ENCODE measurements at places on chromosomes 5 and 9.

- DNase-seq, result no peak
Observed at GRCh38 chr9:19484699-19485098, 75.9 kb downstream of the ACER2 start.

DNA sequence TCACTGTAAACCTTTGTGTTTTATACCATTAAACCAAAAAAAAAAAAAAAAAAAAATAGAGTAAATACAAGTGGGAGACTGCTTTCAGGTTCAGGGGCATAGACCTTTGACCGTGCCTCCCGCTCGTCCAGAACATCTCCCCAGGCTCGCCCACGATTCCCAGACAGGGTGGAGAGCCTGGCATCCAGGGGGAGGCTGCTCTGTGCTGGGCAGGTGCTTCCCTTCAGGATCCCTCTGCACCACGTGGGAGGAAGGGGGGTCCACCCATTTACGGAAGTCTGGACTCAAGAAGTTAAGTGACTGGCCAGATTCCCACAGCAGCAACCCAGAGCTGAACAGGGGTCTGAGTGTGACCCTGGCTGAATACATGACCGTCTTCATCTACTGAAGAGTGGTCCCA lies 125.4 kb upstream of the LMX1B start:
- no peak for DNase-seq

DNA sequence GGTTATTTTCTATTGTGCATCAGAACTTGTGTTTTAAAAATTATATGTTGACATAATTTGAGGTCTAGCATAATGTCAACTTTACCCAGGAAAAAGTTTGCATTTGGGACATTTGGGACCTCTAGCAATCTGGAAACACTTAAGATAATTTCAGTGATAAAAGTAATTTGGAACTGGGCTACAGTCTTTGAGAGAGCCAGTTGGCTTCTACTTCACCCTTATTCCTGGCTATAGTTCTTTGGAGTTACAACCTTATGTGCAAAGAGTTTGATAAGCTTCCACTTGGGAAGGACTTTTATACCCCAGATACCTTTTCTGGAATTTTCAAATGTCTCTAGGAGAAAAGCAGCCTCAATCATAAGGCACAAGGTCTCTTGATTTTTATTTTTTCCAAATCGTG lies 139.3 kb downstream of the ARRDC3 start:
- DNase-seq, result no peak

- DNase-seq, result no peak
Observed at GRCh38 chr5:106367281-106367680, 1303.5 kb downstream of the EFNA5 start.

DNA sequence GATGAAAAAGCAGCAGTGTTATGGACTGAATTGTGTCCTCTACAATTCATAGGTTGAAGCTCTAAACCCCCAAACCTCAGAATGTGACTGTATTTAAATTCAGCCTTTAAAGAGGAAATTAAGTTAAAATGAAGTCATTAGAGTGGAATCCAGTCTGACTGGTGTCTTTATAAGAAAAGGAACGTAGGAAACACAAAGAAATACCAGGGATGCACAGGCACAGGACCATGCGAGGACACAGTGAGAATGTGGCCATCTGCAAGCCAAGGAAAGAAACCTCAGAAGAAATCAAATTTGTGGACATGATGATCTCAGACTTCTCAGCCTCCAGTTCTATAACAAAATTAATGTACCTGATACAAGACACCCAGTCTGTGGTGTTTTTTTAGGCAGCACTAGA lies 971.2 kb upstream of the CDH9 start:
- DNase-seq, result no peak

DNA sequence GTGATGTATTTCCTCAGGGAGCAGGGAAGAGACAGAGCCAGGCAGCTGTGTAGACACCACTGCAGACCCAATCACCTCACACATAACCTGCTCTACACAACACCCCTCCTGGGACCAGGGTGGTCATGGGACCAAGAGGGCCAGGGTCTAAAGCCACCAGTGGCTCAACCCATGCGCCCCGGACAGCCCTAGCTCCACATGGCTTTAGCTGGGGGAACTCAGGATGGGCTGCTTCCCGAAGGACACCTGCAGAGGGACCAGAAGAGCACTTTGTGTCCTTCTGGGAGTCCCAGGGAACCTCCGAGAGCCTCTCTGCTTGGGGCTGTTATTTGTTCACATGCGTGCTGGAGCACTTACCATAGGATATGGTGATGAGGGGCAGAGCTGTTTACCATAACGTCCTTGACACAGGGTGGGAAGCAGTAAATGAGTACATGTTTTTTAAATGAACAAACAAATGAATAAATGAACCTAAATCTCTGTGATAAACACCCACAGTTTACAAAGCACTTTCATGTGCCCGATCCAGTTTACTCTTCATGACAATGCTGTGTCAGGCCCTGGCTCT lies 12.3 kb downstream of the SEPTIN8 start:
- DNase-seq, result no peak

GRCh38 chr9:27460226-27461023 lies 63.7 kb upstream of the IFNK start:
- no peak for DNase-seq

DNA sequence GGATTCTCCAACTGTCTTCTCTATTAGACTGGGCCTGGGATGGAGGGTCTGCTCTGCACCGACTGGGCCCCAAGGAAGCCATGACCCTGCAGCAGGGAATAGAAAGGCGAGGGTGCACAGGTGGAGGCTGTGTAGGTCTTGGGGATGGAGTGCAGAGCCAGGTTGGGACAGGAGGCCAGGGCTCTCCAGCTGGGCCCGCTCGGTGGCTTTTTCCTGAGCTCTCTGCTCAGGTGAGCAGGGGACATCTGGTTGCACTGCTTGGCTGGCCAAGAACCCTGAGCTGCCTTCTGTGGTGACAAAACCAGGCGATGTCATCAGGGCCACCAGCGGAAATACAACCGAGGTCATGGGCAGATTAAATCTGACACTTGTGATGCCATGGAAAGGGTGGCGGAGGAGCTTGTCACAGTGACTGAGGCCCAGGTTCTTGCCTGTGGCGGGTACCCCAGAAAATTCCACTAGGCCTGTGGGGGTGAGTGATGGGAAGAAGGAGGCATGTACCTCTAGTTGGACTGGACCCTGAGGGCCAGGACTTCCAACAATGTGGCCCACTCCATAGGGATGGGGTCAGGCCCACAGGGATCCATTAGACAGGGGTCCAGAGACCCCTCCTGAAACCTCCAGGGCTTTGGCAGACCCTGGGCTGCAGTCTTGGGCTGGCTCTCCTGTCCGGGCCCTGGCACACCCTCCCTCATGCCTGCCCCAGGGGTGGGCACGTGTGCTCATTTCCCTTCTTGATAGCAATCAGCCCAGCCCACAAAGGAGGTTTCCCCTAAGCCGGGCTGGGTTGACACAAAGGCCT lies 4.4 kb upstream of the IL3 start:
- DNase-seq, result no peak

- DNase-seq, result no peak
Observed at GRCh38 chr5:145658435-145658834, 176.7 kb downstream of the PRELID2 start.

DNA sequence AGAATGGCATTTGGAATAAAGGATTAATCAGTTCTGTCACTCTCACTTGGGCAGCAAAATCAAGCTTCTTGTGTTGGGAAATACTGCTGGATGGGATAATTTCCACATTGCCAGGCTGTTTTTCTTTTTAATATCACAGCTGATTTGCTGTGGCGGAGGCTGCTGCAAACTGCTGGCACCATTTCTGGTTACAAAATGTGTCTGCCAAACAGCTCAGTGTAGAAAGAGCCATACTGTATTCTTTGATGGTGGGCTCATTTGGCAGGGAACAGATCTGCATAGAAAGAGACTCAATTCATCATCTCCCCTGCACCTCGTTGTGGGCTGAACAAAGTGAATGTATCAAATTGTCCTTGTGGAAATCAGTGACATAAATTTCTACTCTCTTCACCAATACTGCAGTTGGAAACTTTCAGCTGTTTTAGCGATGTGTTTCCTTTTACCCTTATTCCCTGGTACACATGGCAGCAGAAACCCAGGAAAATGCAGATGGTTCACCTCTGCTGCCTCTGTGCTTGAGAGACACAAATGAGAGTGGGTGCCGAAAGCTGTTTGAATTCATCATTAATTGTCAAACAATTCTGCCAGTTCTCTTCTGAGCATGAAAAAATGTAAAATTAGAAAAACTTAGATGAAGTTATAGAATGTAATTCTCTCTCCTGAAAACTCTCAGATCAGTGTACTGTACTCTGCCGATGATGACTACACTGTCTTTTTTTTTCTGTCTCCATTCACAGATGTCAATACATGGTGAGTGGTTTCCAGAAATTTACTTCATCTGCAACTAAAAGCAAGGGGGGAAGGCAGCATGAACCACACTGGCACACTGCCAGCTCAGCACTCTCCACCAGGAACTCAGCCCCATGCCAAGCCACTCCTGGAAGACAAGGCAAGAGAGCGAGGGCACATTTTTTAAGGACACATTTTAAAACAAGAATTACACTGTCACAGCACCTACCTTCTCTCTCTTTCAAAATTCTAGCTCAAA lies 75.0 kb downstream of the HMHB1 start:
- peak; percentile 11 for DNase-seq

DNA sequence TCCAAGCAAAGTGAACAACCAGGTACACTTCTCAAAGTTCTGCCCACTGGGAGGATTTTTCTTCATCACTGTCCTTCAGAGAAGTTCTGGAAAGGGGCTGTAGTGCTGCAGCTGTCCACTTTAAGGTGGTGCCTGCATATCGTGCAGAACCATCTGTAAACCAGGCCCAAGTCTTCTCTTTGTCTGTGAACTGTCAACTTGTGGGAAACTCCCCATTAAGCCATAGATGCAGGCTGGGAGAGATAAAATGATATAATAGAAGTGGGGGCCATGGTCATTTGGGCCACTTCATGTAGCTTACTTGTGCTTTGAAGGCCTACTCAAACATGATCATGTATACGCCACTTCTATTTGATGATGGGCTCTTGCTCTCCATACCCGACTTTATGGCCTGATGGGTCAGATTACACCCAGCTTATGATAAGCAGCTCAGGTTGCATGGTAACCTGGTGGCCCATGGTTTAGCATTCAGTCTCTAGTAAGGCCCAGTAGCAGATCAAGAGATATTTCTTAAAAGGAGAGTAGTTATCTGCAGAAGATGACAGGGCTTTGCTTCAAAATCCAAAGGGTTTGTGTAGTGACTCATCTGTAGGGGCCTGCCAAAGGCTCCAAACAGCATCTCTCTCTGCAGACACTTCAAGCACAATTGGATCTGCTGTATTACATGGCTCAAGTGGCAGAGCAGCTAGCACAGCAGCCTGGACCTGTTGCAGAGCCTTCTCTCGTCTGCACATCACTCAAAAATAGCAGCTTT lies 15.7 kb upstream of the BTF3 start:
- no peak for DNase-seq

DNA sequence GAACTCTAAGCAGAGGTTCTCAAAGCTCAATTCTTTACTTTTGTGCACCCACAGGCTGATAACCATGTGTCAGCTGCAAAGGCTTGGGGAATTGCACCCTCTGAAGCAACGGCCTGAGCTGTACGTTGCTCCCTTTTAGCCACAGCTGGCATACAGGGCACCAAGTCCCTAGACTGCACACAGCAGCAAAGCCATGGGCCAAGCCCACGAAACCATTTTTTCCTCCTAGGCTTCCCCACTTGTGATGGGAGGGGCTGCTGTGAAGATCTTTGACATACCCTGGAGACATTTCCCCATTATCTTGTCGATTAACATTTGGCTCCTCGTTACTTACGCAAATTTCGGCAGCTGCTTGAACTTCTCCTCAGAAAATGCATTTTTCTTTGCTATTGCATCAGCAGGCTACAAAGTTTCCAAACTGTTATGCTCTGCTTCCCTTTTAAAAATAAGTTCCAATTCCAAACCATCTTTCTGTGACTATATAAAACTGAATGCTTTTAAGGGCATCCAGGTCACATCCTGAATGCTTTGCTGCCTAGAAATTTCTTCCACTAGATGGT lies 23.0 kb downstream of the KIAA0825 start:
- no peak for DNase-seq

- no peak for DNase-seq
Observed at GRCh38 chr5:88395264-88395663, 126.6 kb upstream of the TMEM161B start.

- no peak for DNase-seq
Observed at GRCh38 chr9:119078015-119078414, 291.2 kb downstream of the BRINP1 start.

DNA sequence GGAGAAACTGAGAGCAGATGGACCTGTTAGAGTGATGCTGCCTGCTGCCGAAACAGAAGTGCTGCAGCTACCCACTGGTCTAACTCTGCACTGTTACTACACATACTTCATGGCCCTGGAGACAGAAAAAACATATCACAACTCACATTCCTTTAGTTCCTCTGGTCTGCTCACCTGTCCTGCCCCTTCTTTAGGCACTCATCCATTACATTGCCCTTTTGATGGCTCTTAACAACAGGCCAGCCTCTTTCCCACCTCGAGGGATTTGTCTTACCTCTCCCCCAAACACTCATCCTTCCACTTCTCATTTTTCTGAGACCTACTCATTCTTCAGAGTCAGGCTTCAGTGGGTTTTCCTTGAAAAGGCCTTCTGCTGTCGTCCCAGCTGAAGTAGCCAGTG lies 49.2 kb downstream of the KCTD16 start:
- DNase-seq, result no peak

- DNase-seq, result no peak
Observed at GRCh38 chr5:60207040-60207439, 313.5 kb upstream of the PDE4D start.

DNA sequence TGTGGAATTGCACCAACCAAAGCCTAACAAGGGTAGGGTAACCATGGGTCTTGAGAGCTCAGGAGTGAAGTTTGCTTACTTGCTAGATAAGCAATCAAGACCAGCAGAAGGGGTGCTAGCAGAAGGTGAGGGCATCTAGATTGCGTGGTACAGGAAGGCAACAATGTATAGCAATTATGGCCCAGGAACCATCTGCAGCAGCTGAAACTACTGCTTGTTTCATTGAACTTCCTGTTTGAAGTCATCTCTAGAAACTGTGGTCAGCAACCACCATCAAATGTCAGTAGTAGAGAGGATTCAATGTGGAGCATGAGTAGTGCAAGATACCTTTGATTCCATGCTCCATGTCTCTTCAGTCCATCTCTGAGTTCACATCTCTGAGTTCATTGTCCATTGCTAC lies 462.1 kb upstream of the GRAMD2B start:
- DNase-seq, result no peak

DNA sequence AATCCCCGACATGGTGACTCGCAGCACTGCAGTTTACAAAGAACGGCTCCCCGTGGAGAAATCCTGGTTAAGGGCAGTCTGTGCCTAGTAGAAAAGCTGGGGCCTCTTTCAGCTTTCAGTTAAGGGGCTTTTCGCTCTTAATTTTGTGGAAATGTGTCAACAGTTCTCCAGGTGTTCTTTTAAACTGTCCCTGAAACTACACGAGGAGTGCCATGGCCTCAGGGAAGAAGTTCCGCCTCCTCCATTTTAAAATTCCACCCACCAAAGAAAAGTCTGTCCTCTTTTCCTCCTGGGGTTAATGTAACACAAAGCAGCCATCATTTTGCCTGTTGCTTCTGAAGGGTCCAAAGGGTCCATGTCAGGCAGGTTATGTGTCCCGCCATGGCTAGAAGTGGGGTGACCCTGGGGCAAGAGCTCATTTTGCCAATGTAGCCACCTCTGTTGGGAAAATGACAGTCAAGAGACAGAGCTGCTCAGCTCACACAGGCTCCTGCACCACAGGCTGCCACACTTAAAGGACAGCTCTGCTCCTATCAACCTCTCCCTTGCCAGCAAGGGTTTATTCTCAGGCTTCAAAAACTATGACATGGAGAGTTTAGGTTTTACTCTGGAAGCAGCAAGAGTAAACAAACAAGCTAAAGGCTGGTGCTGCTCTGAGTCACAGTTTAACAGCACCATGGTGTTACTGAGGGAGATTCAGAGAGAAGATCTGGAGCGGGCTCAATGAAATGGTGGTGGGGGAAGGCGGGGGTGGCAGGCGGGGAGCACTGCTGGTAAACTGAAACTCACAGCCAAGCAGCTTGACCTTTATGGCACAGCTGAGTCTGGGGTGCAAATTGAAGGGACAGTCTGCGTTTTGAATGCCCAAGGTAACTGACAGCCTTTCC lies 3.2 kb downstream of the WHRN start:
- DNase-seq, result peak; percentile 20
